ENCODE measurements at places on chromosomes 7 and 10.

DNA sequence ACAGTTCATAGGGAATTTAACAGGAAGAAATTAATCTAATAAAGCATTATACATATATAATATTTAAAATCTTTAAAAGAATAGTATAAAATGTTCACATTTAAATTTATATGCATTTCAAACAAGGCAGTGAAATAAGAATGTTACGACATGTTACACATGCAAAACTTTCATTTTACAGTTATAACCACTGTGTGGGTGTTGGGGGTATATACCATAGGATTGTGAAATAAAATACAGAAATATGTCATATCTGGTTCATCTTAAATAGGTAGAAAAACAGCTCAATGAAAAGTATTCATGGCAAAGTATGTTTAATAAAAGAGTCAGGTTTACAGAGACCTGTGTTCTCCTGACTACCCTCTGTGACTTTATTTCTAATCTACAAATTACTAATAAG, 45.6 kb downstream of the CHCHD3 start:
- no peak for DNase-seq

DNA sequence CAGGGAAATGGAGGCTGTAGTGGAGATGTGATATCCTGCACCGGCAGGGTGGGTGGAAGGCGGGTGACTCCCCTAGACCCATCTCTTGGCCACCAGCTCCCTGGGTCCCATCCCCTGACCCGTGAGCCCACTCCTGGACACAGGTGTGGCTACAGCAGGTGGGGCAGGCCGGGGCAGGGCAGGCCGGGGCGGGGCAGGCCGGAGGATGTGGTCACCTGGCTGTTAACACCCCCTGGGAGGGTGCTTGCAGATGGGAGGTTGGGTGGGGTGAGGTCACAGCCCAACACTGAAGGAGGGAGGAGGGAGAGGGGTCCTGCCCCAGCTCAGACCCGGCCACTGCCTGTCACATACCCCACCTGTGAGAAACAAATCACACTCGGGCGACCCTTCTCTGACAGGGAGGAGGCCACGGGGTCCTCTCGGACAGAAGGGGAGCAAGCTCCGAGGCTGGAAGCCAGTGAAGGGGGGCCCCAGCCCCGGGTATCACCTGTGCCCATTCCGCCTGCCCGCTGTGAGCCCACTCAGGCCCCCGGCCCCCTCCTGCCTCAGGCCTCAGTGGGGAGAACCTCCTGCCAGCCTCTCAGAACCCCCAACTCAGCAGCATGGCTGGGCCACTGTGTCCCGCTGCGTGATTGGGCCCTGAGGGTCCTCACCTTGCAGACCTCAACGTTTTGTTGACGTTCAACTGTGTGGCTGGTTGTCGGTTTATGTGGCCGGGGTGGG, 74.0 kb downstream of the MICALL2 start:
- no peak for DNase-seq

DNA sequence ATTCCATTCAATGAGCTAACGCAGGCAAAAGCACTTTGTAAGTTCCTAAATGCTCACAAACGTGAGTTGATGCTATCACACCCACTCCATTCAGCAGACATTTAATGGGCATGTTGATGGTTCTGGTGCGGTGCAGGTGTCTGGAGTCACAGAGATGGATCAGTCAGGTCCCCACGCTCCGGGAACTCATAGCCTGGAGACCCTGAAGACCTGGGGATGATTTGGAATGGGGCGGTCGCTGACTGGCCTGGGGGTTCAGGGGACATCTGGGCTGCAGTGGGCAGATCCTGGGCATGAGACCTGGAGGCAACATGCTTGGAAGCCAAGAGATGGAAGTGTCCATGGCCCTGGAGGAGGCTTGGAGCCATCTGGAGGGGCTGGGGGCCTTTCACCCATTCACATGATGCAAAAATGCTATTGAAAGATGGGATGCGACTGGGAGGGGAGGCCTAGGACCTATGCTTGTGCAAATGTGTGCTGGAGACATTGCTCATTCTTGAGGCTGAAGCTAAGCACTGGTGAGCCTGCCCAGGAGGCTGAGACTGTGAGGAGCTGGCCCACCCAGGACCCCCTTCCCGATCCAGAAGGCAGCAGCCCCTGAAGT, 522.6 kb downstream of the GLRX3 start:
- DNase-seq, result no peak

DNA sequence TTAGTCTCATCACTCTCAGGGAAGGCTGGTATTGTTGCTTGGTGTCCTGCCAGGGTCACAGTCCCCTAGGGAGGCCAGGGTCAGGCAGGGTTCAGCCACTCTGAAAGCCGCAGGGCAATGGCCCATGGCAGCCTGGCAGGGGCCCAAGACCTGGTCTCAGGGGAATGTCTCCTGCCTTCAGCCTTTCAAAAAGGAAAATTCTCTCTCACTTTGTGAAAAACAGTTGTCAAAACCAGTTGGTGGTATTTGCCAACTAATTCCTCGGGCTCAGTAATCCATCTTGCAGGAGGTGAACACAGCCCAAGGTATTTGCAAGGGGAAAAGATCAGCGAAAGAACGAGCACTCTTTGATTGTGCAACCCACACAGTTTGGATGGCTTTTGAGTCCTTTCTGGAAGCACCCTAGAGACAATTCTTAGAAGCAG, 101.5 kb downstream of the JCAD start:
- no peak for DNase-seq

DNA sequence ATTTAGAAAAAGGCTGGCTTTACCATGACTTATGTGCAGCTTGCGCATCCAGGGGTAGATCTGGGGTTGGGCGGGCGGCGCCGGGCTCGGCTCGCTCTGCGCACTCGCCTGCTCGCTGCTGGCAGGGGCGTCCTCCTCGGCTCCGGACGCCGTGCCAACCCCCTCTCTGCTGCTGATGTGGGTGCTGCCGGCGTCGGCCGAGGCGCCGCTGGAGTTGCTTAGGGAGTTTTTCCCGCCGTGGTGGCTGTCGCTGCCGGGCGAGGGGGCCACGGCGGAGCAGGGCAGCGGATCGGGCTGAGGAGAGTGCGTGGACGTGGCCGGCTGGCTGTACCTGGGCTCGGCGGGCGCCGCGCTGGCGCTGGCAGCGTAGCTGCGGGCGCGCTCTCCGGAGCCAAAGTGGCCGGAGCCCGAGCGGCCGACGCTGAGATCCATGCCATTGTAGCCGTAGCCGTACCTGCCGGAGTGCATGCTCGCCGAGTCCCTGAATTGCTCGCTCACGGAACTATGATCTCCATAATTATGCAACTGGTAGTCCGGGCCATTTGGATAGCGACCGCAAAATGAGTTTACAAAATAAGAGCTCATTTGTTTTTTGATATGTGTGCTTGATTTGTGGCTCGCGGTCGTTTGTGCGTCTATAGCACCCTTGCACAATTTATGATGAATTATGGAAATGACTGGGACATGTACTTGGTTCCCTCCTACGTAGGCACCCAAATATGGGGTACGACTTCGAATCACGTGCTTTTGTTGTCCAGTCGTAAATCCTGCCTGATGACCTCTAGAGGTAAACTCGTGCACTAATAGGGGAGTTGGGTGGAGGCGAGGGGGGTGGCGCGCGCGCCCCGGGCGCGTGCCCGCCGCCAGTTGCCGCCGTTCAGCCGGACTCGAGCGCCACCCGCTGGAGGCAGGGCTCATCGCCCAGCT, at the start of gene HOXA5:
Gene HOXA5 (minus strand): TSS at position 659 of the 927 bp plus-strand sequence. CDS start 74 bp downstream, at position 585.
- DNase-seq, result no peak

Measured in C1 segment of cervical spinal cord (tissue), 14 donors.